Fibroblast of upper back skin (primary cell): ENCODE measurements at places on chromosomes 5 and 9.

- DNase-seq: no peak
Observed at GRCh38 chr5:32523625-32524024, 61.7 kb upstream of the SUB1 start.

DNA sequence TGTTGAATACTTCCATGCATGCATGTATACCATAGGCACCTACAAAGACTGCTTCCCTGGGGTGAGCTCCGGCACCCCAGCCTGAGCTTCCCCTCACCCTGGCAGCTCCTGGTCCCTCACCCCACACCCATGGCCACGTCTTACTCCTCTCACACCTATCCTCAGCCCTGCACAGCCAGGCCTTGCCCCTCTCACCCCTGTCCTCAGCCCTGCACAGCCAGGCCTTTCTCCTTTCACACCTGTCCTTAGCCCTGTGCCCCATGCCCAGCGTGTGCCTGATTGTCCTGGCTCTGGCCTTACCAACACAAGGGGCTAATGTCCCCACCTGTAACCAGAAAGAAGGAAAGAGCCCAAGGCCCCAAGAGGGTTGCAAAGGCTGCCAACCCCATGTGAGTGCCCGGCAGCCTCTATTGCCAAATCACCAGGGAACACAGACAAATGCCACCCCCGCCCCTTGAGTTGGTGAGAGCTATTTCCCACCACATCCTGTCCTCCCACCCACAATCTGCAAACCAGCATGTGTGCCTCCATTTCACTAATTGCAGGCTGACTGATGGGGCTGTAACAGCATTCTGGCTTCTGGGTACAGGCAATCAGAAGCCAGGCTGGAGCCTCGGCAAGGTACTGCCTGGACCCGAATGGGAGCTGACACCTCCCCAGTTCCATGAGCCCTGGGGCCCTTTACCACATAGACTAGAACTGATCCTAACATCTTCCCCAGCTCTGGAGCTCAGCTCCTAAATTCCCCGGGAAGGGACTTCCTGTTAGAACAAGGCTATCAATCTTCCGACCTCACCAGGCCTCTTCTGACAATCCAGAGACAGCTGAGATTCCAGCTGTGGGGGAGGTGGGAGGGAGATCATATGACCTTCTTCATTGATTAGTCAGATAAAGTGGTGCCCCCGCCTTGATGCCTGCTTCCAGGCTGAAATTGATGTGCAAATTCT lies 78.2 kb downstream of the FAM114A2 start:
- DNase-seq: peak; percentile 80

GRCh38 chr5:141825241-141825671 lies 53.0 kb downstream of the PCDH1 start:
- no peak for DNase-seq

DNA sequence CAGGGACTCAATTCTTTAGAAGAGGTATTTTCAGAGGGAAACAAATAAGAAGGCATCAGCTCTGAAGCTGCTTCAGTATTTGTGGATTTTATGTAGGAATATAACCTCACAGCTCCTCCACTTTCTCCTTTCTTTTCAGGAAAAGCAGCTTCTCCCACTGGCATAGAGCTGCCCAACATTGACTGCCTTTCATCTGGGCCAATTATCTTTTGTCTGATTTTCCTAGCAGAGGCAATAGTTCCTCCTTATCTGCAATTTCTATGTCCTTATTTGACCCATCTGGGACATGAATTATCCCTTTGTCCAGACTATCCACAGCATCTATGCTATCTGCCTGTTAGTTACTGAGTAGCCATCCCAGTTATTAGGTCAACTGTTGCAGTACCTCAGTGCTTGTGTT lies 1671.2 kb upstream of the ACO1 start:
- DNase-seq: no peak

DNA sequence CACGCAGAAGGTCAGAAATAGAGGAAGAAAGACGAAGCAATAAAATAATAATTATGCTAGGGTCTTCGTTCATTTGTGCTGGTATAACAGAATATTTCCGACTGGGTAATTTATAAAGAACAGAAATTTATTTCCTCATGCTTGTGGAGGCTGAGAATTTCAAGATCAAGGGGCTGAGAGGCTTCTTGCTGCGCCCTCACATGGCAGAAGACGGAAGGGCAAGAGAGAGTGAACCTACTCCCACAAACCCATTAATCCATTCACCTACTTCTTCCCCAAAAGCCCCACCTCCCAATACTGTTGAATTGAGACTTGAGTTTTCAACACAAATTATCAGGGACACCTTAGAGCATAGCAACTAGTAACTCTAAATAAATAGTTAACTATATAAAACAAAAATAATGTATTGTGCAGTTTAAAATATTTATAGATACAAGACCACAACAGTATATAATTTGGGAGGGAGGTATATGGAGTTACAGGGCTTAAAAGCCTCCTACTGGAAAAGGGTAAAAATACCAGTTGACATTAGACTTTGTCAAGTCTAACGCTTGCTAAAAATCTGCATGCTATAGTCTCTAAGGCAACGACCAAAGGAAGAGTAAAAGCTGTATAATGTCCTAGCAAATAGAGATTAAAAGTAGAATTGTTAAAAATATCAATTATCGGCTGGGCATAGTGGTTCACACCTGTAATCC lies 40.3 kb upstream of the NAA35 start:
- DNase-seq: peak; percentile 7

DNA sequence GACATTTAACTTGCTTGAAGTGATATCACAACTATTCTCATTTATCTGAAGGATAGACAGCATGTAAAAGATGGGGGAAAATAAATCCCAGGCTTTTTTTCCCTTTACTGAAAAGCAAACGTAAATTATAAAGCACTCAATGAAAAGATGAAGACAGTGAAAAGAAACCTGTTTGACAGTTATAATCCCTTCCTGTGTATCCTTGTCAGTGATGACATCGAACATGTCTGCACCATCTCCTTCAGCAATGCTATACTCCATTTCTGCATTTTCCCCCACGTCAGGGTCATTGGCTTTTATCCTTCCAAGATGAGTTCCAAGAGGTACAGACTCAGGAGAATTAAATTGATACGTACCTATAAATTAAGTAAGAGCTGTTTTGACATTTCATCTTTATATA lies 134.9 kb downstream of the CDH9 start:
- DNase-seq: no peak

GRCh38 chr5:31285025-31285424 lies 91.5 kb downstream of the CDH6 start:
- no peak for DNase-seq

GRCh38 chr9:37652261-37652660 lies 1.5 kb downstream of the FRMPD1 start:
- no peak for DNase-seq

DNA sequence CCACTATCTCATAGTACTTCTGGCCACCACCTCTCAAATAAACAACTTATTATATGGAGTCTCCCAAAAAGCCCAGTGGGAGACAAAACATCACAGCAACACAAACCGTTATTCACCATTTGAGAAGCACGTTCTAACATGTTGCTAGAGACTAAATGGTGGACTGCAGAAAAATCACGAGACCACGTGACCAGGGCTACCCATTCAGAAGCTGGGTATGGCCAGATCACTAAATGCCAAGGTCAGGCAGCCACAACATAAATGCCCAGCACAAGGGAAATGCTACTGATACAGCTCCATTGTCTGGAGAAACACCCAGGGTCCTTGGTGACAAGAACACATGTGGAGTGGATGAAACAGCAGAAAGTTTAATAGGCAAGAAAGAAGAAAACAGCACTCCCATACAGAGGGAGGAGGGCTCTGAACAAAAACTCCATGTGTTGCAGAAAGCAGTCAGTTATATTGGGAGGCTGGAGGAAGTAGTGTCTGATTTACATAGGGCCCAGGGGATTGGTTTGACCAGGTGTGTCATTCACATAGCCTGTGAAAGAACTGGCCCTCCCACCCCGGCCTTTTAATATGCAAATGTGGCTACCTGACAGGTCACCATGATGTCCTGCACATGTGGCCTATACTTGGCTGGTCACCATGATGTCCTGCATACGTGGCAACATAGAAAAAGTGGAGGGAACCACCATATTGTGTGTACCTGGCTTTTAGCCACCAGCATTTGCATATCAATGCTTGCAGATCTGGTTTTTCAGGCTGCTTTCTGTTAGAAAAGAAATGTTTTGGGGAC lies 97.2 kb downstream of the TRIM36 start:
- DNase-seq: no peak

DNA sequence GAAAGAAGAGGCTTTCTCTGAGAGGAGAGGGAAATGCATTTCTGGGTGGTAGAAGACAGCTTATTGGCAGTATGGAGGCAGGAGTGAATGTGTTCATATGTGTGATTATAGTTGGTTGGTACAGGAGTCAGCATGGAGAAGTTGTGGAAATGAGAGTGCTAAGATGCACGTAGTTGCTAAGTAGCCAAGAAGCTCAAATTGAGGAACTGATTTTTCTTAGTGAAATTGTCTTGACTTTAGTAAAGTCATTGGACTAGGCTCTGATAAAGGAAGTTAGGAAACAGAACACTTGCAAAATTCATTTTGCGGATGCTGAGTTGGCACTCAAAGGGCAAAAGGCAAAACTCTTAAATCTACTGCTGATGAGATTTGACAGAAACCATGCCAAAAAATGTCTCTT lies 158.9 kb upstream of the VCAN start:
- DNase-seq: no peak

- DNase-seq: no peak
Observed at GRCh38 chr9:113567361-113568080, 104.0 kb downstream of the RGS3 start.

DNA sequence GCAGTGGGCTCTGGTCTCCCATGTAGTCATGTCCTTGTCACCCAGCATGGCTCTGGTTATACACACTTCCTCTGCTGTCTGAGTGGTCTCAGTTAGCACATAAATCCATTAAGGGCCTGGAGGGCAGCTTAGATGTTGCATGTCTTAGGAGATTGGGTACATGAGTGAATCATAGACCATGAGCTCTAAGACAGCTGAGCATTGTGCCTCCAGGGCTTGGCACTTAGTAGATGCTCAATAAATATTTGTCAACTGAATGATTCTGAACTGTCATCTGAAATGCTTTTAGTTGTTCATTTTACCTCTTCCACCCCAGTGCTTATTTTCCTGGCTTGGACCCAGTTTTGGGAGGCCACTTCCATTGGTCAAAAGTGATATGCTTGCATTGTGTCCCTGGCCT lies 135.6 kb downstream of the BOD1 start:
- DNase-seq: no peak
